Vagina (tissue), 2 donors: ENCODE measurements at places on chromosomes 1 and 21.

DNA sequence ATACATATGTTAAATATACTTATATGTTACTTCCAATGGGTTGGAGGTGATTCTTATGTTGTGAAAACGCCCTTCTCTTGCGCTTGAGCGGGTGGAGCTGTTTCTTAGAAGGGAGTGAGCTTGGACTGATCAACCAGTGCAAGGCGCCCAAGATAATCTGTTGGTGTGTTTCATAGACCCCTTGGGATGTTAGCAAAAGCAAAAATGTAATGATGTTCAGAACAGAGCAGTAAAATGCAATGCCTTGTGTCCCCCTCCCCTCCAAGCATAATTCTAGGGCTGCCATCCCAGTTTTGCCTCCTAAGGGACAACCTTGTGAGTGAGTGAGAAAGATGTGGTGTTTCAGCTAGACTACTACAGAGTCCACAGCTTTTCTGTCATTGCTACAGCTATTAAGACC lies 6.2 kb upstream of the CD34 start:
- DNase-seq: no peak

- no peak for DNase-seq
Measured at GRCh38 chr1:230170153-230170547, 103.1 kb downstream of the GALNT2 start.

GRCh38 chr1:162029157-162029556 lies 5.5 kb upstream of the OLFML2B start:
- DNase-seq: no peak

DNA sequence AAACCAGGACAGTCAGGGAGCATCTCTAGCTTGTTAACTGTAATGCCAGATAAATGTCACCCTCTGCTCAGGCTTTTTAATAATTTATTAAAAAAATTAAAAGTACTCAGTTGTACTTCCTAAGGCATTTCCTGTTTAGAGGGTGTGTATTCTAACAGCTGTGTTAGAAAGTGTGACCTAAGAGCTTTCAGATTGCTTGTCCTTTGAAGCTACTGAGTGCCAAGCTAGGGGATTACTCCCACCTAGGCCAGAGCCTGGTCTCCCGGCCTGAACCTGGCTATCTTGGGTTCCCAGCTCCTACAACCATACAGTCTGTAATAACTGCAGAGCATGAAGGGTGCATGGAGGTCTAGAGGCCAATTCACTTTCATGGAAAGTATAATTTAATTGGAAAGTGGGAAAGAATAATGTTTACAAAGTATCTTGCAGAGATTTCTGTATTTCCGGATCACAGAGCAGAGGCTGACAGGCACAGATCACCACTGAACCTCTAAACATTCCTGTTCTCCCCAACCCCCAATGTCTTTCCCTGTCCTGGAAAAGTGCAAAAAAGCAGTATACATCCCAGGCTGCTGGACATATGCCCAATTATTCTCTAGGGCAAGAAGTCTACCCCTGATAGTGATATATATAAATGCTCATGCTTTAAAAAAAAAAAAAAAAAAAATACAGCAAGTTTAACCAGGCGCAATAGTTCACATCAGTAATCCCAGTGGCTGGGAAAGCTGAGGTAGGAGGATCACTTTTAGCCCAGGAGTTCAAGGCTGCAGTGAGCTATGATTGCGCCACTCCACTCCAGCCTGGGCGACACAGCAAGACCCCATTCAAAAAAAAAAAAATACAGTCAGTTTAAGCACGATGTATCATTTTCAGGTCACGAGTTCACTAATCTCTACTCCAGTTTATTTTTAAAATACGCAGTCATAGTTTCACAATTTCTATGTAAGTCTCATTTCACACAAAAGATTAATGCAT lies 36.7 kb upstream of the RAP1A start:
- DNase-seq: no peak

GRCh38 chr1:19734472-19734999 lies 65.2 kb downstream of the TMCO4 start:
- no peak for DNase-seq

DNA sequence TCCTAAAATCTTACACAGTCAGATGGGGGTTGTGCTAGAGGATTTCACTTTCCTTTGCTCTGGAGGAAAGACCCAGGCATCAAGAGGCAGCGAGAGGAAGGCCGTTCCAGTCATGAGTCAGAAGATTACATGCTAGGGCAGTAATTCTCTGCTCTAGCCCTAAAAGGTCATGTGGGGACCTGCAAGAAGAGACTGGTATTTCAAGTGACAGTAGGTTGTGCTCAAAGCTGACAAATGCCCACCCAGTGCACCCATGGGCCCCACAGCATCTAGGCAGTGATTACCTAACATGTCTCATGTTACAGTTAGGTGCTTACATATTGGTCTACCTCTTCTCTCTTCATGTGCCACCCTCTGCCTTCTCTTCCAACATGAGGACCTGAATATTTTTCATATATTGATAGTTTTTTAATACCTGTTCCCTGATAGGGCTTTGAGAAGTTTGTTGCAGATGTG lies 99.7 kb upstream of the BEND5 start:
- no peak for DNase-seq

- DNase-seq: no peak
Measured at GRCh38 chr1:84995484-84996334, 1.2 kb downstream of the MCOLN2 start.

- no peak for DNase-seq
Measured at GRCh38 chr1:15418806-15419515, 9.3 kb downstream of the EFHD2 start.

DNA sequence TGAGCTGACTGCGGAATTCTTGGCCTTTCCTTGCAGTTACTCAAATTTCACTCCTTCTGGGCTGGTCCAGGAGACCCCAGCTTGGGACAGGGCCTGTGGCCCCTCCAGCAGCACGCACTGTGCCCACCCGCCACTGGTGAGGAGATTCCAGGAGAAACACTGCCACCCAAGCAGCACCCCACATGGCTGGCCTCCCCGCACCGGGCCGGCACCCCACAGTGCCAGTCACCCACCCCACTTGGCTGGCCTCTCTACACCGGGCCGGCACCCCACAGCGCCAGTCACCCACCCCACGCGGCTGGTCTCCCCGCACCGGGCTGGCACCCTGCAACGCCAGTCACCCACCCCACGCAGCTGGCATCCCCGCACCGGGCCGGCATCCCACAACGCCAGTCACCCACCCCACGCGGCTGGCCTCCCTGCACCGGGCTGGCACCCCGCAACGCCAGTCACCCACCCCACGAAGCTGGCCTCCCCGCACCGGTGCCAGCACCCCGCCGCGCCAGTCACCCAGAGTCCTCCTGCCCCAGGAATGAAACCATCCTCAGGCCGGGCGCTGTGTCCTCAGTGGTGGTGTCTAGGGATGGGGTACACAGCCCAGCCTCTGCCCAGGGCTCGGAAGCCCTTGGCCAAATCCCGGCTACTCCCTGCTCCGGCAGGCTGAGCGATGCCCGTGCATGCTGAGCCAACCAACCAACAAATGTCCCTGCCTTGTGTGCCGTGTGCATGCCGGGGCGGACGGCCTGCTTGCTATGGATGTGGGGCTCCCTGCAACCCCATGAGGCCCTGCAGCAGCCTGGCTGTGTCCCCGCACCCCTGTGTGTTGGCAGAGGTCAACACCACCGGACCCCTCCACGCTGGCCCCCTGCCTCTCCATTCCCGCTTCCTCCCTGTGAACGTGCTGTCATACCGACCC lies 38.6 kb upstream of the TSPEAR start:
- DNase-seq: no peak
